Esophagus squamous epithelium (tissue), 5 donors: ENCODE measurements at places on chromosomes 16 and 17.

DNA sequence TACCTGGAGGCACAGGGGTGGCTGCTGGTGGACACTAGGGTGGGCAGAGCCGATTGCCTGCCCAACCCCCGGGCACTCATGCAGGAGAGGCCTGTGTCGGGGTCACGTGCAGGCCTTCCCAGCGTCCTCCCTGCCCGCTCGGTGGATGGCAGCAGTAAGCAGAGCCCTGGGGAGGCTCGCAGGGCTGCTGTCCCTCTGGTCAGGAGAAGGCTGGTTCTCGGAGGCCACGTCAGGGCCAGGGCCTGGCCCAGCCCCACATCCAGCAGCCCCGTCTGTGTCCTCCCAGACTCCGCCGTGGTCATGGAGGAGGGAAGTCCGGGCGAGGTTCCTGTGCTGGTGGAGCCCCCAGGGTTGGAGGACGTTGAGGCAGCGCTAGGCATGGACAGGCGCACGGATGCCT lies 35.6 kb downstream of the TSC2 start:
- no peak for DNase-seq

DNA sequence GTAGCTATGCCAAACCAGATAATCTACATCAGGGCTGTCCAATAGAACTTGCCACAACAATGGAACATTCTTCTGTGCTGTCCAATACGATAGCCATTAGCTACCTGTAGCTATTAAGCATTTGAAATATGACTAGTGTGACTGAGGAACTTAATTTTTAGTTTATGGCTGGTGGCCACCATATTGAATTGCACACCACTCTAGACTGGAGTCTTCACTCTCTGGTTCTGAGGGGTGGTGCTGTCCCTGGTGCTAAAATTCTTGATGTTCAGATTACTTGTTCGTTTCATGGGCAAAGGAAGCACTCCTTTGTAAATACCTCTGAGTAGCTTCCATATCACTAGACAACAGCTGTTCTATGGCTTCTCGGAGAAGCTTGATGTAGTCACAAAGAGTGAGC lies 296.6 kb downstream of the NPIPA8 start:
- DNase-seq, result no peak

DNA sequence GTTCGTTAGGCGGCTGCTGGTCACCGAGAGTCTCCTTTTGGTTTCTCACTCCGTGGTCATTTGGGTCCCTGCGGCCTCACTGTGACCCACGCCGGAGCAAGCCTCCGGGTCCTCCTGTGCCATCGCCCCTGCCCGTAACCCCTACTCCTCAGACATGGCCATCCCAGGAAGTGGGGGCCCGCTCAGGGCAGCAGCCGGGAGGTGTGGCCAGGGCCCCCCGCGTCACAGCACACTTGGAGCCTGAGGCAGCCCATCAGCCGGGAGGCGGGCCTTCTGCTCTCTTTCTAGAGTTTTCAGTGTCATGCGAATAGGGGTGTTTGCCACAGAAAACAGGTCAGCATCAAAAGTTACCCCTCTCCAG lies 7.9 kb upstream of the WFIKKN1 start:
- DNase-seq, result no peak

DNA sequence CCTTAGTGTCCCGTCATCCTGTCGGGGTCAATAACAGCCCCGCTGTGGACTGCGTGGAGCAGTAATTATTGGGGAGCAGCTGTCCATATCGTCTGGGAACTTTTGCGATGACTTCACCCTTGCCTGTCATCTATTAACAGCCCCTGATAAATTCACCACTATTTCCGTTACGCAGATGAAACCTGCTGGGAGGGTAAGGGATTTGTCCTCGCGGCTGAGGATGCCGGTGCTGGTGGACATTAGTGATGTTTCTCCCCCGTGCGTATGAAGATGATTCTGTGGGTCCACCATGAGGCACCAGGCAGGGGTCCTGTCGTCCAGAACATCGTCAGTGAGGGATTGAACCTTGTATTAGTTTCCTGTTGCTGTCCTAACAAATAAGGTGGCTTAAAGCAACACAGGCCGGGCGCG lies 1.0 kb downstream of the FLYWCH2 start:
- no peak for DNase-seq

- DNase-seq, result no peak
Measured at GRCh38 chr17:17443173-17443572, 33.6 kb upstream of the MED9 start.

- no peak for DNase-seq
Measured at GRCh38 chr16:76650582-76650981, 373.4 kb downstream of the CNTNAP4 start.

DNA sequence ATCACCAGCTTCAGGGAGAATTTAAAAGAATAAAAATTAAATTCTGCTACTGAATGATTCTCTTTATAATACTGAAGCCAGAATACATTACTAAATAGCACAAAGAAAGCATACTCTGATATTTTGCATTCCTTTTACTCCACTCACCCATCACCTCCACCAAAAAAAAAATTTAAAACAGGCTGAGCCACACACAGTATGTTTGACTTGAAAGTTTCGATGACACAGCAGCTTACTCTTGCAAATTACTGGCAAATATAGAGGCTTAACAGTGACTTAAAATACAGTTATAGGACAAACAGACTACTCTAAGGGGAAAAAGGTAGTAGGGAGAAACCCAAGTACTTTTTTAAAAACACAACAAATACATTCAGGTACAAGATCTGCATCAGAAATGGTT lies 39.2 kb downstream of the GPATCH8 start:
- no peak for DNase-seq

DNA sequence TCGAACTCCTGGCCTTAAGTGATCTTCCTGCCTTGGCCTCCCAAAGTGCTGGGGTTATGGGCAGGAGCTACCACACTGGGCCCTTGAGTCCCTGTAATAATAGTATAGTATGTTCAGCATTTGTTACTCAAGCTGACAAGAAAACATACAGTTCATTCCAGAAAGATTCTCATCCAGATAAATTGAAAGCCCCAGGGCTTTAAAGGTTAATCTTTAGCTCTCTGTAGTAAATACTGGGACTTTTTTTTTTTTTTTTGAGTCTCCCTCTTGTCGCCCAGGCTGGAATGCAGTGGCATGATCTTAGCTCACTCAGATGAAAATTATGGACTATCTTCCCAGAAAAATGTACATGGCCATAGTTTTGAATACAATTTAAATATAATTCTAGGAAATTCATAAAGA lies 11.0 kb downstream of the BRCA1 start:
- DNase-seq, result no peak
